ENCODE measurements at places on chromosomes 6 and 20. TPM values are rescaled to one million over a fixed set of nuclear protein-coding genes. Genes with fewer than 3 reads are reported as not detected.

ENPP4 gene
- not detected for total RNA-seq

NFS1 gene
- 48.0 TPM for total RNA-seq

SLC35D3 gene
- not detected for total RNA-seq

TPD52L1 gene
- total RNA-seq: 2.9 TPM

- no peak for DNase-seq
These were observed 16.0 kb downstream of the MYH7B start for GRCh38 chr20:34971561-34972235.

- DNase-seq: peak; percentile 65
These were observed 262.1 kb downstream of the HACE1 start for GRCh38 chr6:104597541-104598050.

DNA sequence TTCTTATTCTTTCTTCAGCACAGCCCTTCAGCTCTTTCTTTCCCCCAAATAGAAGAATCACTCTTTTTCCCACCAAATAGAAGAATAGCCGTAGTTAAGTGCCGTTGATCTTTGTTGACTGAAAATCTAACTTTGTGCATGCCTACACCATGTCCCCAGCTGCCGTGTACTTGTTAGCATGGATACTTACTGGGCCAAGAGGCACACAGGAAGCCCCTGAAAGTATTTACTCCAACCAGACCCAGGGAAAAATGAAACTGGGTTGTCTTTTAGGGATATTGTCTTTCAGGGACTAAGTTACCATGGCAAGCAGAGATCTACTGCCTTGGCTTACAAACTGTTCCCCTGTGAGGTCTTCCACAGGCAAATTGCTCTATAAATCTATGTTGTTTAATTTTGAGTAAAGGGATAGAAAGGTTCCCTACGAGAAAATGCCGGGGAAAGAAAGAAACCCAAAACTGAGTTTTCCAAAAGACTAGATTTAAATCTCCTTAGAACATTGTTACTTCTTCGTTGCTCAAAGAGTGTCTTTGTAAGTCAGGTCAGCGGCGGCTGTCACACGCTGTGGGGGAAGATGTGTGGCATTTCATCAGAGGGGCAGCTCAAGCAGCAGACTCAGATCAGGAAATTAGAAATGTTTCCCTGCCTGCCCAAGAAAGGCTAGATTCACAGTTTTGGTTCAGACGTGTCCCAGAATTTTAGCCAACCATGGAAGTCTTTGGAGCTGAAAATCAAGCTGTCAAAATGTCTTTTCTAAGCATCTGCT lies 188.2 kb upstream of the PRND start:
- DNase-seq: no peak

DNA sequence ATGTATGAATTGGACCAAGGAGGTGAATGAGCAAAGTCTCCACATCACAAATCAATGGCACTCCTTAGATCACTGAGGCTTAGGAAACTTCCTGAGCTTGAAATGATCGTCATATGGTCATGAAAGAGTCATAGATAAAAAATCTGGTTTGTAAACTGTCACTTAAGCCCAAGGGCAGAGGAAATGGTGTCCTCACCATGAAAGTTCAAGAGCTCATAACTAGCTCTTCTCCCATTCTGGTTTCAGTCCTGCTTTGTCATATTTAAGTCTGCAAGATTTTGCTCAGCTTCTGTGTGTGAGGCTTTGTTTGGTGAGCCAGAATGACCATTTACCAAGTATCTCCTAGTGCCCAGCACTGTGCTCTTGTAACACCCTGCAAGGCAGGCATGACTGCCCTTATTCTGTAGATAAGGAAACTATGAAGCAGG lies 60.5 kb downstream of the GJA10 start:
- no peak for DNase-seq

DNA sequence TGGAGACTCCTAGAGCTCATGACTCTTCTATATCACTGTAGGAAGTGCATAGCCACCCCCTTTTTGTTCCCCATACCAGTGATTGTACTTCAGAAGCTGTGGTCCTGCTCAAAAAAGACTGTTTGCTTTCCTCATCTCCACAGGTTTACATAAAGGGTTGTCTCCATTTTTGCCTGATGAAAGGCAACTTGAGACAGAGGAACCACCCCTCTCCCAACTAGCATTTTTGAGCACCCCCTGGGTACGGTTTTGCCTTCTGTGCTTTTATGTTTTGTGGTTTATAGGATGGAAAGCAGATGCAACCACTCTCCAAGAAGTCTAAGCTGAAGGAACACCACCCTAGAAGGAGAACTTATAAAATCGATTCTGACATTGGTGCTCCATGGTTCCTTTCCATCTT lies 127.7 kb upstream of the SUPT3H start:
- DNase-seq: no peak

DNA sequence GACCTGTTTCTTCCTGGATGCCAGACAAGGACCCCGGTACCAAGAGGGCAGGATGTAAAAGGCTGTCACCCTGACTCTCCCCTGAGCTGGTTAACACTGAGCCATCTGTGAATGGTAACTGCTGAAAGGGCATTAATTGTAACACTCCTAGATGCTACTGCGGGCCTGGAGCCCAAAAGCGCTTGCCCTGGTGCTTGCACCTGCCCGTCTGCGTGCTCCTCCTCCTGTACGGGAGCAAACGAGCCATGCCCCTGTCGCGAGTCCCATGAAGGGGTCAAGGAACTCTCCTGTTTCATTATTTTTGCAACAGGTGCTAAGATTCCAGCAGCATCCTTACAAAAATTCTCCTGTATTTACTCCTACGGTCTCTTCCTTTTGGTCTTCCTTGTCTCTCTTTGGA lies 140.0 kb upstream of the LAMA2 start:
- DNase-seq: no peak
